NCI-H774 (cell line): ENCODE measurements at places on chromosomes 7 and 10.

DNA sequence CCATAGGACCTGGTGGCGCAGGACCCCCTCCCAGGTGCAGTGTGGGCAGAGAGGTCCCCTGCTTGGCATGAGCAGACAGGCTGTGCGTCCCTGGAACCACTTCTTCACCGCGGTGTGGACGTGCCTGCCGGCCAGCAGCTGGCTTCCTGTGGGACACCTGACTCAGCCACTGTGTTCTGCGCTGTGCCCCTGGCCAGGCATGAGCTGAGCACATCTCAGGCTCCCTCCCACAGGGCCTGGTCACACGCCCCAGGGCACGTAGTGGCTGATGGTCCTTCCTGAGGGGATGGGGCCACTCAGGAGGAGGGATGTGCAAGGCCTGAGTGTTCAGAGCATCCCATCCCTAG, 3.5 kb upstream of the DEPP1 start:
- no peak for DNase-seq

GRCh38 chr10:96270571-96270970, 798 bp downstream of the BLNK start:
- DNase-seq, result no peak

- no peak for DNase-seq
Measured at GRCh38 chr10:100744136-100744986, 1.0 kb upstream of the PAX2 start.

DNA sequence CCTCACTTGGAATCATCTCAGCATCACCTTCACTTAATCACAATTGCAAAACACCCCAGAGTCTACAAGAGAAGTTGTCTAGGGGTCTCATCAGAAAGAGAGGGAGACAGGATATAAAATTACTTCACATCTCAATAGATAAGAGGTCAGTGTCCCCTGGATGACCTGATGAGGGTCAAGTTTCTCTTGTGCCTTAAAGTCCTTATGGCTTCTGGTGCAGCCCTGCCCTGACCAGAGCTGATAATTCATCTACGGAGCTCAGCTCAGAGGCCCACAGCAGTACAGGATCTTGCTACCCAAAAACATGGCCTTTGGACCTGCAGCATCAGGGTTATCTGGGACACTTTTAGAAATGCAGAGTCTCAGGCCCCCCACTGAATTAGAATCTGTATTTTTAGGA, 111.1 kb upstream of the GLI3 start:
- DNase-seq, result no peak

- DNase-seq, result no peak
Measured at GRCh38 chr10:116237260-116237659, 35.7 kb downstream of the GFRA1 start.

- DNase-seq, result peak; percentile 67
Measured at GRCh38 chr7:129779602-129780256, 168.2 kb downstream of the NRF1 start.

DNA sequence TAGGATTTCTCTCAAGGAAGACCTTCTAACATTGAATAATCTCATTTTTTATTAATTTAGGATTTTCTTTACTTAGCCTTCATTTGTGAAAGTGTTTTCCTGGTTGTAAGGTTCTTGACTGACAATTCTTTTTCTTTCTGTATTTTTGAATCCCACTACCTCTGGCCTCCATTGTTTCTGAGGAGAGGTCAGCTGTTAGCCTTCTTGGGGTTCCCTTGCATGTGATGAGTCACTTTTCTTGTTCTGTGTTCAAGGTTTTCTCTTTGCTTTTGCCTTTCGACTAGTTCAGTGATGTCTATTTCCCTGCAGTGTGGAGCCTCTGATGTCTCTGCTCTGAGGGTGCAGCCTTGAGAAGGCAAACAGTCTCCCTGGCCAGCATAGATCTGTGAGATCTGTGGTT, 304.1 kb upstream of the ZNF32 start:
- no peak for DNase-seq

- no peak for DNase-seq
Measured at GRCh38 chr7:90961037-90961725, 303.1 kb upstream of the FZD1 start.

- DNase-seq, result no peak
Measured at GRCh38 chr7:16350634-16351033, 70.7 kb downstream of the CRPPA start.

DNA sequence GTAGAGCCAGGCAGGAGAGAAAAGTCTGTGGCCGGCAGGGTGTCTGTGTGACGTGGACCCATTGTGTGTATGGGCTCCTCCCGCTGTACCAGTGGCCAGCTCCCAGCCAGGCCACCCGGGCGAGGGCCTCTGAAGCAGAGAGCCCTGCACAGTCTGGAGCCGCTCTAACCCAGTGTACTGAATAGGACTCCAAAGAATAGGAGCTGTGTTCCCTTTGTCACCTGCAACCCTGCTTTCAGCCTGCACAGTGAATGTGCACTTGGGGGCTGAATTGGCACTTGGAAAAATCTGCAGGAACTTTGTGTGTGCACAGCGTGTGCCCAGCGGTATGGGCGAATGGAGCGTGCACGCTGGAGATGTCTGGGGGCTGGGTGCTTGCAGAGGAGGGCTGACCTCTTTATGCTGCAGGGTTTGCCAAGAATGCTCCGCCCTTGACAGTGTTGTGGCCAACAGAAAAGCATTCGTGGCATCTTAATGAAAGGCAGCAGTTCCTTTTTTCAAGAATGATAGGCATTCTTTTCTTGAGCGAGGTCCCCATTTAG, 216.2 kb downstream of the AUTS2 start:
- no peak for DNase-seq

GRCh38 chr10:109969760-109970346, 37.9 kb upstream of the ADD3 start:
- no peak for DNase-seq

DNA sequence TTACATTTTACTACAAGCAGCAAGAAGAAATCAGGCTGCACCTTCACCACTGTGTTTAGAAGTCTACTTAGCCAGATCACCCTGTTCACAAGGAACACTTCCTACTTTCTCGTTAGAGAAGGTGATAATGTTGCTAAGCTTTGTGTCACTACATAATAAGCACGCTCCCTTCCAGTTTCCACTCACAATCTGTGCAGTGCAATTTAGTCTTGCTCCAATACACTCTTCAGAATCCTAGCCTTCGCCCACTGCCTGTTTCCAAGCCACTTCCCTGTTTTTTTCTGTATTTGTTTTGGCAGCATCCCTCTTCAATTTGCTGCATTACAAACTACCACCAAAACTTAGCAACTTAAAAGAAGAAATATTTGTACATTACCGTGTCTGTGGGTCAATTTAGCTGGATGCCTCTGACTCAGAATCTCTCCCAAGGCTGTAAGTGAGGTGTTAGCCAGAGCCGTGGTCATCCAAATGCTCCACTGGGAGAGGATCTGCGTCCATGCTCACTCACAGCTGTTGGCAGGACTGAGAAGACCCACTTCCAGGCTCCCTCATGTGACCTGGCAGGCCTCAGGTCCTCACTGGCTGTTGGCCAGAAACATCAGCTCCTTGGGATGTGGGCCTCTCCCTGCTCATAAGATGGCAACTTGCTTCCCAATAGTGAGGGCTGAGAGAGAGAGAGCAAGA, 110.4 kb downstream of the PON1 start:
- no peak for DNase-seq

- DNase-seq, result peak; percentile 6
Measured at GRCh38 chr10:43261578-43262396, 5.1 kb downstream of the RASGEF1A start.

DNA sequence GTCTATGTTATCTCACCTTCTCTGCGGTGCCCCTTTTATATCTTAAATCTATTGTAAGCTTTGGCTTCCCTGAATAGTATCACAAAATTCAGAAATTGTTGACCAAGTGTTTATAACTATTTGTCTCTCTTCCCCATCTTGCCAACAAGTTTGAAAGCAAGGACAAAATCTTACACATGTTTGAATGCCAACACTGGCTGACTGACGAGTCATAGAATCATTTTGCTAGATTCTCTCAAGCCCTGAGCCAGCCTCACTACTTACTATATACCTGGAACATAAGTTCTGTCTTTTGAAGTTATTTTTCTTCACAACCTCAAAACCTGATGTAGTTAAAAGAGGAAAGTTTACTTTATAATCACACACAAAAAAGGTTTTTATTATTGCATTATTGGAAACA, 700.7 kb downstream of the PHTF2 start:
- no peak for DNase-seq

- no peak for DNase-seq
Measured at GRCh38 chr10:35644050-35644950, 2.2 kb upstream of the FZD8 start.

- no peak for DNase-seq
Measured at GRCh38 chr7:117665368-117665767, 185.5 kb downstream of the CFTR start.

DNA sequence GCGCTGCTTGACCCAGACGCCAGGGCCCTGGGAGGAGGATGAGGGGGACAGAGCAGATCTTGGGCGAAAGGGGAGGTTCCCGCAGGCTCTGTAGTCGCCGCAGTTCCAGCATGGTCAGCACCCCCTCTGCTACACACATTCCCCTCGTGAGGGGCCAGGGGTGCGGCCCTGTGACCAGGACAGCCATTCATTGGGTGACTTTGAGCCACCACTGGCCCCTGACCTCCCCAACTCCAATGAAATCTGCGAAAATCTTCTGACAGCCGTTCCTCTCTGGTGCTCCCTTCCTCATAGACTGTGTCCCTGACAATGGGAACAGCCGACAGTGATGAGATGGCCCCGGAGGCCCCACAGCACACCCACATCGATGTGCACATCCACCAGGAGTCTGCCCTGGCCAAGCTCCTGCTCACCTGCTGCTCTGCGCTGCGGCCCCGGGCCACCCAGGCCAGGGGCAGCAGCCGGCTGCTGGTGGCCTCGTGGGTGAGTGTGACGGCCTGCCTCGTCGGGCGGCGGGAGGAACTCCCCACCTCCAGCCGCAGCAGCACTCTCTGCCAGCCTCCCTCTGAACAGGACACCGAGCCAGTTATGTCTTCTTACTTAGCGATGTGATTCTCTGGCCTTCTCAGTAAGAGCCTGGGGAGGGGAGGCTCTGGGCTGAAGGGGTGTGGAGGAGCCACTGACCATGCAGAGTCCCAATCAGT, 825 bp downstream of the TMEM176A start:
- no peak for DNase-seq

DNA sequence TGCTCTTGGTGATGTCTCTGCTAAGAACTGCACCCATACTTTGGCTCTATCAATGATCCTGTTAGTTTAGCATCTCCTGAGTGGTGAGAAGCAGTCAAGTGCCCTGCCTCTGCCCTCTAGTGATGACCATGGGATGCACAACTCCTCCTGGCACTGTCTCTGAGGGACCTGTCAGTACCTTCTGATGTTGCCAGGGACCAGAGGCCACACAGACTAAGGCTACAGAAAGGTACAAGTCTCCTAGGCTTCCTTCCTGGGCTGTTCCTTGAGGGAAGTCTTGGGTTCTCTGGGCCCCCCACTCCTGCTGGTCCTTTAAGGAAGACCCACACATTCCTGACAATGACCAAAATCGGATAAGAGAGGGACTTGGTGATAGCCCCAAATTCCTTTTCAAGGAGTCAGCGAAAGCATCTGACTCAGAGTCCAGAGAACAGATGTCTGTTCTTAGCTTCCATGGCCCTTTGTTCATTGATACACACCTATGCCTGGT, 15.3 kb downstream of the NKX2-3 start:
- DNase-seq, result no peak

DNA sequence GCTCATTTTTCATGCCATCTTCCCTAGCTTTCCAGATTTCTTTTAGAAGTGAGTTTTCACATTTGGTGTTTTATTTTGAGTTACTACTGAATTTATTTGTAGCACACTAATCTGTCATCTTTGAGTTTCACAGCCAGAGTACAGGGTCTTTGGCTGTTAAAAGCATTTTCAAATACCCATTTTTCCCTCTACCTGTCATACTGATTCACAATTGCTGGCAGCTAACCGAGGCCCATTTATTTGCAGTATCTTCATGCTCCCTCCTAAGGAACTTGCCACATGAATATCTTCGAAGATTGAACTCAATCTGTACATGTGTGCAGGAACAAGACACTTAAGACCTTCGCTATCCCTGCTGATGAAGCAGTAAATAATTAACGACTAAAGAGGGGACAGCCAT, 44.8 kb upstream of the DKK1 start:
- no peak for DNase-seq

DNA sequence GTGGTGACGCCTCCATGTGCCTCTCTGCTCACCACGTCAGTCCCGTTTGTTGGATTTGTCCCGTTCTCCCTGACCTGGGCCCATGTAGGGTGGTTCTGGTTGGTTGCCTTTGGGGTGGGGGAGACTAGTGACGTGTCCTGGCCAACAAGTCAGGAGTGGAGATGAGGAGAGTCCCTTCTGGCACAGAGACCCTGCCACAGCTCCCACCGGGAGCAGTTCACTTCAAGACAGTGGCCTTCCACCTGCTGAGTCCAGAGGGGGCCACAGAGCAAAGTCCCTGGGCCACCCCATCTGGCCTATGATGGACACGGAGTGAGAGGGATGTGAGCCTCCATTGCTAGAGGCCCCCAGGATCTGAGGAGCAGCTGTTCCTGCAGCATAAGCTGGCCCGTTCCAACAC, 405.6 kb downstream of the TCERG1L start:
- DNase-seq, result no peak

DNA sequence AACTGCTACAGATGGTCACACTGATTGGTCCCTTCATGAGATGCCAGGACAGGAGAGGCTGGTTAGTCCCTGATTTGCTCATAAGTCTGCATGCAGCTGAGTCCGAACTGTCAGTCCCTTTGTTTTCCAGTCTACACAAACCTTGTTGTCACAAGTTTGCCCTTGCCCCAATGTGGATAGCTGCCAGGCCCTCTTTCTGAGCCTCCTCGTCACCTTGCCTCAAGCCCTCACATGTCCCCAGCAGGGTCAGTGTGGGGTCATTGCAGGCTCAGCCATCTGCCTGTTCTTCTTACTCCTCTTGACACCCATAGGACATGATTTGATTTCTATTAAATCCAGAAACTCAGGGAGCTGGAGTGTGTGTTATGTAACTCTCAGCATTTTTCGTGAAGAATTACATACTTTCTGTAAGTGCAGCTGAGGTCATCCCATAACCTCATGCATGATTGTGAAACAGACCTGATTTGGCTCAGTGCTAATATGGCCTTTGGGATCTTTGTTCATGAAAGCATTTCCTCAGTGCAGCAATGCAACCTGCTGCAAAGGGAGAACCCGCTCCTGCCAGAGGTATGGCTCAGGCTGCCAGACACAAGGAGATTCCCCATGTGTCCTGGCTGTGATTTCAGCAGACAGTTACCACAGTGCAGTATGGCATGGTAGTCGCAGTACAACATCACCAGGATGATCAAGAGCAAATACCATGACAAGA, 70.0 kb upstream of the ZMIZ2 start:
- no peak for DNase-seq

DNA sequence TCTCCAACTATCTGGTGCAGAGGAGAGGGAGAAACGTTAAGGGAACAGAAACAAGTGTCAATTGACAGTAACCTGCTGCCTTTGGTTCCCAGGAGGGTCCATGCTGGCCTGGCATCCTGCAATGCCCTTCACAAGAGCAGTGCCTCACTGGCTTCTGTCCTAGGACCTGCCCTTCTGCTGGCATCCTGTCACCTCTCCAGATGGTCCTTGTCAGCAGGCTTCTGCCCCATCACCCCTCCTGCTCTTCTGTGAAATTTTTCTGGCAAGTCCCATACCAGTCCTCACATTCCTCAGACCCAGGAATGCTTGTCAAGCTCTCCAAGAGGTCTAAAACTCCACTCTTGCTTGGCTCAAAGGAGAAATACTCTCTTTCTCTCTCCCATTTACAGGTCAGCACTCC, 34.2 kb downstream of the C10orf67 start:
- DNase-seq, result no peak
